ENCODE measurements at places on chromosomes 6 and 20.

DNA sequence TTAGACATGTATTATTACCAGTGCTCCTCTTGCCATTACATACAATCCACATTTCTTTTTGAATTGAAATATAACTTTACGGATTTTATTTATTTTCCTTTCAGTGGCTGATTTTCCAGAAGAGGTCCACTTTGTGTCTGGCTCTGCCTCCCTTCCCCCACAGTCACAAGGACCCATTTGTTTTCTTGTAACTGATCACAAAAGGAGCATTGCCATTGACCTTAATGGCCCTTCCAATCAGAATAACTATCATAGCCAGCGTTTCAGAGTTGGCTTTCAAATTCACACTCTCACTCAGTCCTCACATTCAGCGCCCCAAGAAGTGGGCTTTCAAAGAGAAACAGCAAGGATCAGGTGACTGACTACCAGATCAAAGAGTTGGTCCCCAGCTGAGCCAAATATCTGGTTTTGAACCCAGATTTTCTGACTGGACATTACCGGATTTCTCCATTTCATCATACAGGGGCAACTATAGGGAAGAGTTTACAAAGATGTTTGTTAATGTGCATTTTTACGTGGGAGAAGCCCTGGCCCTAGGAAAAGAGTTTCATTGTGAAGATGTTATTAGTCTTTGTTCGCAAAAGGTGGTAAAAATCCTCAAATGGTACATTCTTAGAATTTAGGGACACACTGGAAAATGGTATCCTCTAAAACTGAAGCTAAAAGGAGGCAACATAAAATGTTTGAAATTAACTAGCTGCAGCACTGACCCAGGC, 2.0 kb upstream of the SLC22A23 start:
- no peak overlapping the region for H3K27ac ChIP-seq
- H3K27me3 ChIP-seq, result peaks cover 53% of the 10 kb centered on the region
- no peak for DNase-seq
- peaks cover 15% of the 10 kb centered on the region for H3K4me1 ChIP-seq
- H3K36me3 ChIP-seq, result no peaks in the 10 kb centered on the region

- H3K4me1 ChIP-seq, result peaks cover 54% of the 10 kb centered on the region
- no peak overlapping the region for H3K27ac ChIP-seq
- H3K4me3 ChIP-seq, result no peak overlapping the region
- H3K27me3 ChIP-seq, result peaks cover 57% of the 10 kb centered on the region
- no peaks in the 10 kb centered on the region for H3K36me3 ChIP-seq
Measured at GRCh38 chr6:41411961-41412360, 76.6 kb downstream of the NCR2 start.

- no peak overlapping the region for H3K4me3 ChIP-seq
- no peaks in the 10 kb centered on the region for H3K27me3 ChIP-seq
- H3K27ac ChIP-seq, result no peak overlapping the region
- no peak for DNase-seq
- no peaks in the 10 kb centered on the region for H3K36me3 ChIP-seq
- H3K4me1 ChIP-seq, result no peaks in the 10 kb centered on the region
Measured at GRCh38 chr6:25343984-25344383, 64.8 kb downstream of the CARMIL1 start.

- H3K27ac ChIP-seq, result peak overlapping the region; percentile 98
- H3K4me1 ChIP-seq, result peaks cover 21% of the 10 kb centered on the region
- H3K36me3 ChIP-seq, result no peaks in the 10 kb centered on the region
Measured at GRCh38 chr6:27838945-27839625, 73.1 kb downstream of the OR2B2 start.

DNA sequence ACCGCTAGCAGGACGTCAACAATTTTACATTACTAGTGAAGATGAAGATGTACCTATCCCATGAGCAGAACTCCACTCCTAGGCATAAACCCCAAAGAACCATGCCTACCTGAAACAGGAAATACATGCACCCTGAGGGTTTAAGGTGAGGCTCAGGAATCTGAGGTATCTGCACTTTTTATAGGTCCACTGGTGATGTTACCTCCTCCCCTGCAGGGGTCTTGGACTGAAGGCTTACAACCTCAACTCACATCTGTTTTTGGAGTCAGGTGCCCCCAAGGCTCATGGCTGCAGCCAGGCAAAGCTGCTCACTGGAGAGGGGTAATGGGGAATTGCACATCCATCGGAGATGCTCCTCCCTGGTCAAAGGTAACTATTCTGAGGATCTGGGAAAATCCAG, 132.5 kb upstream of the TRAF3IP2 start:
- H3K27ac ChIP-seq, result no peak overlapping the region
- peaks cover 12% of the 10 kb centered on the region for H3K4me1 ChIP-seq
- H3K27me3 ChIP-seq, result no peaks in the 10 kb centered on the region
- no peak overlapping the region for H3K4me3 ChIP-seq

GRCh38 chr6:169085466-169085865, 168.2 kb downstream of the THBS2 start:
- DNase-seq, result no peak
- no peaks in the 10 kb centered on the region for H3K27me3 ChIP-seq
- H3K27ac ChIP-seq, result no peak overlapping the region
- H3K4me1 ChIP-seq, result no peaks in the 10 kb centered on the region

DNA sequence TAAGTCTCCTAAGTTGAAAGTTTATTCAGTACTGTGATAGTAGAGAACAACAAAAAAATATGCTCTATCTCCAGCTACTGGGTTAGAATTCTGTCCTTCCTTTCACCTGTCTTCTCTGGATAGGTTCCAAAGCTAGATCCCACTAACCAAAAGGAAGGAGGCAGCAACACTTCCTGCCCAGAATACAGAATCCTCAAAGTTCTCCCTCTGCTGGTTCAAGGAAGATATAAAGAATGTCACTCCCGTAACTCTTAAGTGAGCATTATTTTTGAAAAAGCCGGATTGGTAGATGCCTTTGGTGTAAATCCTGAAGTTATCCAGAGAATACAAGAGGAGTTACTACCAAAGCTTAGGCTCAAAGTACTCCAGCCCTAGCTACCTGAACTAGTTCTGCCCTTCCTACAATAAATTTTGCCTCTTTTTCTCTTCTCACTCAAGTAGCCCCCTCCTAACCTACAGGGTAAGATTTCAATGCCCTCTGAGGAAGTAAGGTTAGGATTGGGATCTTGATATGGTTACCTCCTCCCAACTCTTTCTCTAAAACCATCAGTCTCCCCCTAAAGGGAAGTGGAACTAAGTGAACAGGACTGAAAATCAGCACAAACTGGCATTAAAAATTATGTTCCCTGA, 26.0 kb upstream of the CRIP3 start:
- DNase-seq, result peak; percentile 4
- H3K27me3 ChIP-seq, result no peaks in the 10 kb centered on the region
- H3K4me3 ChIP-seq, result no peak overlapping the region
- no peak overlapping the region for H3K27ac ChIP-seq
- H3K36me3 ChIP-seq, result peaks cover 18% of the 10 kb centered on the region

DNA sequence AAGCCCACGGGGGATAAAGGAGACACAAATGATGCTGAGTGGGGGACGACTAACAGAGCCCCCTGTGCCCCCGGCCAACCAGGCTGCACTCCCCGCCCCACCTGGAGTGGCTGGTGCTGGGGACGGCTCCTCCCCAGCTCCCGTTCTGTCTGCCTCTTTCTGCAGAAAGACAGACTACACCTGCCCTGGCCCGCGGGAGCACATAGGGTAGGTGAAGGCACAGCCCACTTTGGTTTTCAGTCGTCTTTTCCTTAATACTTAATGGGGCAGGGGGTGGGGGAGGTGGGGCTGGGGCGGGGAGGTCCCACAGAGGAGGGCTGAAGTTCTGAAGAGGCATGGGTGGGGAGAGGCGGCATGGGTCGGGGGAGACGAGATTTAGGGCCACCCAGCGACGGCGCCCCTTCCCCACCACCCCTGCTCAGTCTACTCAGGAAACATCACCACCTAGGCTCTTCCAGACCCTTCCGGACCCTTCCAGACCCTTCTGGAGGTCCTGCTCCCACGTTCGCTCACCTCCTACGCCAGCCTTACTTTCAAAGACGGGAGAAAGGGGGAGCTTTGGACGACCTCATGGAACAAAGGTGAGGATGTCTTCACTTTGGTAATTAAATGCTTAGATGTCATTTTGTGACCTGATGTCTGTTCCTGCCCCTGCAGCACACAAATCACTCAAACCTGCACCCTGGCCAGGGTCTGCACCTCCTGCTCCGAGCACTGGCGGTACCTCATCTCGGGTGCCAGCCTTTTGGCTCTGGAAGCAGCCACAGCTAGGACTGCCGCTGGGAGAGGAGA, 21.2 kb upstream of the FRMD1 start:
- H3K4me1 ChIP-seq, result no peaks in the 10 kb centered on the region
- H3K4me3 ChIP-seq, result no peak overlapping the region
- no peak for DNase-seq

DNA sequence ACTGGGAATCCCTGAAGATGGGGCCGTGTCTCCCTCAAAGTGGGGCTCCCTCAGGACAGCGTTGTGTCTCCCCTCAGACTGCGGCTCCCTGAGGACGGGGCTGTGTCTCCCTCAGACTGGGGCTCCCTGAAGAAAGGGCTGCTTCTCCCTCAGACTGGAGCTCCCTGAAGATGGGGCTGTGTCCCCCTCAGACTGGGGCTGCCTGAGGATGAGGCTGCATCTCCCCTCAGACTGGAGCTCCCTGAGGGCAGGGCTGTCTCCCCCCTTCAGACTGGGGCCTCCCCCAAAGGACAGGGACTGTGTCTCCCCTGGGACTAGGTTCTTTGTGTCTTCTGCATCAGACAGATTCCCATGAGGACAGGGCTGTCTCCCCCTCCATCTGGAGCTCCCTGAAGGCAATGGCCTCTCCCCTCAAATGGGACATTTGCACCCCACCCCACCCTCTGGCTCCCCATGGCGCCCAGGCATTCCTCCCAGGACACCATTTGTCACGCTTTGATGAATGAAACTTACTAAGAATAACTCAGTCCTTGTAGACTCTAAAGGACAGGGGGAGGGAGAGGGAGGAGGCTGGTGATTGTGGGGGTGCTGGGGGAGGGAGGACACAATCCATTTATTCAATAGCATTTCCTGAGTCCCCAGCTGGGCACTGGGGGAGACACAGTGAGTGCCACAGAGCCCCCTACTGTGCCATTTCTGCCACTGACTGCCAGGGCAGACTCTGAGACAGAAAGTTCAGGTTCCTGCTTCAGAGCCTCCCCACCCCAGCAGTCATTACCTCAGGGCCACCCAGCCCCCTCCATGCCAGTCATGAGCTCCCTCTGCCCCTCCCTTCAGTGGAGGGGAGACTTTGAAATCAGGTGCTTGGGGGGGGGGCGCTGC, 122.4 kb downstream of the MRPL14 start:
- no peak overlapping the region for H3K4me3 ChIP-seq
- H3K4me1 ChIP-seq, result peaks cover 48% of the 10 kb centered on the region
- no peak overlapping the region for H3K27ac ChIP-seq
- H3K36me3 ChIP-seq, result no peaks in the 10 kb centered on the region
- no peak for DNase-seq
- peaks cover 25% of the 10 kb centered on the region for H3K27me3 ChIP-seq

DNA sequence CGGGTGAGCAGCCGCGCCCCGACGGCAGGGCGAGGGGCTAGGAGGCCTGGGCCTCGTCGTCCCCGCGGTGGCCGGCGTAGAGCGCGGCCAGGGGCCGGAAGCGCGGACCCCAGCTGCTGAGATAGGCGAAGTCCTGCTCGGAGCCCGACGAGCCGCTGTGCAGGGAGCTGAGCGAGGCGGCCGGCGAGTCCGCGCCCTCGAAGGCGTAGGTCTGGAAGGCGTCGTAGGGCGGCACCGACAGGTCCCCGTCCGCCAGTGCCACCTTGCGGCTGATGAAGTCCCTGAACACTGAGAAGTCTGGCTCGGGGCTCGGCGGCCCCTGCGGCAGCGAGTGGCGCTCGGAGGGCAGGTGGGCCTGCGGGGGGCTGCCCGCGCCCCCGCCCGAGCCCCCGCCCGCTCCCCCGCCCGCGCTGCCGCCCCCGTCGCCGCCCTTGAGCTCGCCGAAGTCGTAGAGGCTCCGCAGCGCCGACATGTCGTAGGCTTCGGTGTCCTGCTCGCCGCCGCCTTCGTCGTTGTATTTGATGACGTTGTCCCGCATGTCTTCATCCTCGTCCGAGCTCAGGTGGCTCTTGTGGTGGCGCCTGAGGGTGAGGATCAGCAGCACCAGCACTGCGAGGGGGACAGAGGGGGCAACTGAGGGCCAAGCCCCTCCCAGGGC, 56.5 kb downstream of the CD40 start:
- no peak overlapping the region for H3K4me3 ChIP-seq
- H3K27me3 ChIP-seq, result peaks cover 14% of the 10 kb centered on the region
- H3K27ac ChIP-seq, result no peak overlapping the region

- no peaks in the 10 kb centered on the region for H3K27me3 ChIP-seq
- peak overlapping the region; percentile 52 for H3K27ac ChIP-seq
- peaks cover 29% of the 10 kb centered on the region for H3K4me1 ChIP-seq
- no peak for DNase-seq
Measured at GRCh38 chr6:30814146-30815040, 69.9 kb upstream of the DDR1 start.

DNA sequence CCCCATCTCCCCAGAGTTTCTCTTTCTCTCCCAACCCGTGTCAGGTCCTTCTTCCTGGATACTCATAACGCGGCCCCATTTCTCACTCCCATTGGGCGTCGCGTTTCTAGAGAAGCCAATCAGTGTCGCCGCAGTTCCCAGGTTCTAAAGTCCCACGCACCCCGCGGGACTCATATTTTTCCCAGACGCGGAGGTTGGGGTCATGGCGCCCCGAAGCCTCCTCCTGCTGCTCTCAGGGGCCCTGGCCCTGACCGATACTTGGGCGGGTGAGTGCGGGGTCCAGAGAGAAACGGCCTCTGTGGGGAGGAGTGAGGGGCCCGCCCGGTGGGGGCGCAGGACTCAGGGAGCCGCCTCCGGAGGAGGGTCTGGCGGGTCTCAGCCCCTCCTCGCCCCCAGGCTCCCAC, at the start of gene HLA-F:
Gene HLA-F (plus strand): TSS at position 173 of the 404 bp plus-strand sequence. CDS start 30 bp downstream, at position 203.
- peaks cover 4% of the 10 kb centered on the region for H3K36me3 ChIP-seq
- peak; percentile 54 for DNase-seq
- no peaks in the 10 kb centered on the region for H3K4me1 ChIP-seq
- peak within 1 kb of the TSS; percentile 68 for H3K27ac ChIP-seq

DNA sequence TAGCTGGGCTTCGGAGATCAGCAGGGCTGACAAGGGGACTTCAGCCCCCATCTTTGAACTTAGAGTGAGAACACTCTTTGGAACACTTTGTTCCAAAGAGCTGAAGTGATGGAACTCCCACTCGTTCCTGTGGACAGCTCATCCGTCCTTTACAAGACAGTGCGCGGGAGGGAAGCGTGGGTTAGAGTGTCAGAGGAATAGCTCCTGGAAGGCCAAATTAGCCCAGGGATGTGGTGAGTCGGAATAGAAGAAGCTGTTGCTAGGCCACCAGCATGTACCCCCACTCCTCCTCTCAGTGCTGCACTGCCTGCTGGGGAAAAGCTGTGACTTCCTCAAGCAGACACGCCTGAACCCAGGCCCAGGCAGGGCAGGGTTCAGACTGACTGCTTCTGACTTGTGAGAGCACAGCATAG, 1.7 kb downstream of the SDCBP2 start:
- DNase-seq, result no peak
- peaks cover 8% of the 10 kb centered on the region for H3K36me3 ChIP-seq
- peaks cover 39% of the 10 kb centered on the region for H3K4me1 ChIP-seq
